ENCODE measurements at places on chromosomes 7 and 10. TPM values are rescaled to one million over a fixed set of nuclear protein-coding genes. Genes with fewer than 3 reads are reported as not detected.

GRCh38 chr10:121974535-121975294 lies at the start of gene NSMCE4A:
Gene NSMCE4A (minus strand): TSS chr10:121975217. CDS start chr10:121975165, 52 bp downstream.
- peaks cover 37% of the 10 kb centered on the region for H3K36me3 ChIP-seq
- H3K4me1 ChIP-seq, result no peaks in the 10 kb centered on the region
- H3K4me3 ChIP-seq, result peak within 1 kb of the TSS; percentile 92
- peak within 1 kb of the TSS; percentile 97 for H3K27ac ChIP-seq
- DNase-seq, result peak; percentile 89
- H3K27me3 ChIP-seq, result no peaks in the 10 kb centered on the region

- H3K27me3 ChIP-seq, result no peaks in the 10 kb centered on the region
- no peak for DNase-seq
- no peak overlapping the region for H3K4me3 ChIP-seq
- no peak overlapping the region for H3K27ac ChIP-seq
Measured at GRCh38 chr10:14244147-14244546, 86.6 kb downstream of the FRMD4A start.

DNA sequence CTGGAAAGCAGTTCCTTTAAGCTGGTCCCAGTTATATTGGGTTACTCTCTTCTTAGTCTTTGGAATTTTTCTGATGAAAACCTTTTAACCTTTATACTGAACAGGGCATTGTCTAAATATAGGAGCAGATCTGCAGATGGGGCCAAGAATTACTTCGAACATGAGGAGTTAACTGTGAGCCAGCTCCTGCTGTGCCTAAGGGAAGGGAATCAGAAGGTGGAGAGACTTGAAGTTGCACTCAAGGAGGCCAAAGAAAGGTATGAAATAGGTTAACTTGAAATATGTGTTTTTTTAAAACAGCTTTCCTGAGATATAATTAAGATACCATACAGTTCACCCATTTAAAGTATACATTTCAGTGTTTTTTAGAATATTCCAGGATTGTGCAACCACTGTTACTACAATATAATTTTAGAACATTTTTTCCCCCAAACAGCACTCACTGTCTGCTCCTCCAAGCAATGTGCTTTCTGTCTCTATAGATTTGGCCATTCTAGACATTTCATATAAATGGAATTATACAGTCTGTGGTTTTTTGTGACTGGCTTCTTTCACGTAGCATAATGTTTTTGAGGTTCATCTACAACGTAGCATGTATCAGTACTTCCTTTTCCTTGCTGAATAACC lies 18.9 kb downstream of the OPTN start:
- no peak overlapping the region for H3K4me3 ChIP-seq
- no peaks in the 10 kb centered on the region for H3K4me1 ChIP-seq
- no peaks in the 10 kb centered on the region for H3K27me3 ChIP-seq
- H3K36me3 ChIP-seq, result peaks cover 27% of the 10 kb centered on the region
- H3K27ac ChIP-seq, result no peak overlapping the region
- DNase-seq, result no peak

GRCh38 chr7:290554-291372 lies 793 bp downstream of the FOXL3 start:
- H3K27ac ChIP-seq, result no peak overlapping the region
- peaks cover 17% of the 10 kb centered on the region for H3K4me1 ChIP-seq

DNA sequence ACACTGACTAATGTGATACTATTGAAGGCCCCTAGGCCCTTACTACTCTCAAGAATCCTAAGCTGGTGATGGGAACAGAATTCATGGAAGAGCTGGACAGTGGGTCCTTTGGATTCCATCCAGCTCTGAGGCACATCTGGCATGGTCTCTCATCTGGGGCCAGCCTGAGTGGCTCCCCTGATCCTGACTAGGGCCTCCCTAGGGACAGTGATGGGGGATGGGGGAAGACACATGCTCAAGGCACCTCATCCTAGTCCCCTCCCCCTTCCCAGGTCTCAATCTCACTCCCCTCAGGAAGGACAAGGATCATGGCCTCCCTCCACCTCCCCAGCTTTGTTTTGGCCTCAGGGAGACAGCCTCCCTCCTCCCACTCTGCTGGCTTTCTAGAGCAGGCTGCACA lies 1.8 kb downstream of the KCNIP2 start:
- peaks cover 5% of the 10 kb centered on the region for H3K27me3 ChIP-seq
- no peaks in the 10 kb centered on the region for H3K4me1 ChIP-seq
- peaks cover 1% of the 10 kb centered on the region for H3K36me3 ChIP-seq
- H3K27ac ChIP-seq, result no peak overlapping the region

- H3K4me3 ChIP-seq, result no peak within 1 kb of the TSS
- no peak within 1 kb of the TSS for H3K27ac ChIP-seq
- no peaks in the 10 kb centered on the region for H3K27me3 ChIP-seq
Measured at GRCh38 chr10:102837230-102837721, at the start of gene CYP17A1. Gene CYP17A1 (minus strand): TSS chr10:102837413. CDS start chr10:102837361, 52 bp downstream.

The CYP3A4 gene
- total RNA-seq, result not detected

All from sigmoid colon (tissue), 7 donors.